ENCODE measurements at places on chromosomes 4 and X.

- no peaks in the 10 kb centered on the region for H3K36me3 ChIP-seq
- H3K4me1 ChIP-seq, result no peaks in the 10 kb centered on the region
- DNase-seq, result no peak
- no peaks in the 10 kb centered on the region for H3K27me3 ChIP-seq
Observed at GRCh38 chrX:79259073-79259689, 108.0 kb downstream of the ITM2A start.

- H3K4me3 ChIP-seq, result no peak overlapping the region
- no peaks in the 10 kb centered on the region for H3K27me3 ChIP-seq
- no peaks in the 10 kb centered on the region for H3K4me1 ChIP-seq
- H3K36me3 ChIP-seq, result no peaks in the 10 kb centered on the region
- DNase-seq, result no peak
Observed at GRCh38 chr4:171954650-171955049, 141.4 kb downstream of the GALNTL6 start.

DNA sequence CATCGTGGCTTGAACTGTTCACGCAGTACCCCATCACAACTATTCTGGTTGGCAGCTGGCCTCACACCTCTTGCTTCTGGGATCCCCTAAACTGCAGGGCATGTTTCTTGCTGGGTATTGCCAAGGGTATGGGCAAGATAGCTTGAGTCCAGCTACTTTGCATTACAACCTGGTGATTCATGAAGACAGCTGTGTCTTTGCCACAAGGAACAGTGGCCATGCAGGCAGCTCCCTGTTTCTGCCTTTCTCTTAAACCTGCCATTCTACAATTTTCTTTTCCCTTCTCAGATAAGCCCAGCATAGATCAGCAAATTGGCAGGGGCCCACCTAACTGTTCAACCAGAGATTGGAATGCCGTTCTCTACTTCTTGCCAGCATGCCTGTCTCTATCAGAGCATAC is 42.8 kb downstream of the TENM3 start:
- no peak overlapping the region for H3K27ac ChIP-seq
- no peaks in the 10 kb centered on the region for H3K4me1 ChIP-seq
- H3K4me3 ChIP-seq, result no peak overlapping the region
- no peak for DNase-seq

- no peak overlapping the region for H3K27ac ChIP-seq
- no peaks in the 10 kb centered on the region for H3K27me3 ChIP-seq
- no peak for DNase-seq
- no peaks in the 10 kb centered on the region for H3K36me3 ChIP-seq
Observed at GRCh38 chr4:186958726-186959350, 235.2 kb upstream of the FAT1 start.

DNA sequence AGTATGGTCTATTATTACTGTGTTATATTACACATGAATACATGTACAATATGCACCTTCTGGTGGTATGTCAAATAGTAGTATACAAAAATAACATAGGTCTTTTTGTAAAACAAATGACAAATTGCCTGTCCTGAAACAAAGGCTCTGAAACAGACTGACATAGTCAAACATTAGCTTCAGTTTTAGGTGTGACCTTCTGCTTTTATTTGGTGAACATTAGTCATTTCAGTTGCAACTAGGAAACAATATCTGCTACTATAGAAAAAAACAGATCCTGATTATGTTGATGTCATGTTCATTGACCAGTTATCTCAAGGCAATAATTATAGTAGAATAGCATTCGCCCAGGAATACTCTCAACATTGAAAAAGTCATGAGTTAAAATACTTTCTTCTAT is 123.0 kb downstream of the CHRNA9 start:
- no peaks in the 10 kb centered on the region for H3K27me3 ChIP-seq
- no peak for DNase-seq
- H3K27ac ChIP-seq, result peak overlapping the region; percentile 92
- no peaks in the 10 kb centered on the region for H3K36me3 ChIP-seq
- no peaks in the 10 kb centered on the region for H3K4me1 ChIP-seq

- H3K27ac ChIP-seq, result peak overlapping the region; percentile 82
- peaks cover 73% of the 10 kb centered on the region for H3K27me3 ChIP-seq
- H3K4me1 ChIP-seq, result no peaks in the 10 kb centered on the region
- peak overlapping the region; percentile 98 for H3K4me3 ChIP-seq
- no peaks in the 10 kb centered on the region for H3K36me3 ChIP-seq
Observed at GRCh38 chr4:148441624-148441985, 609 bp downstream of the NR3C2 start.

DNA sequence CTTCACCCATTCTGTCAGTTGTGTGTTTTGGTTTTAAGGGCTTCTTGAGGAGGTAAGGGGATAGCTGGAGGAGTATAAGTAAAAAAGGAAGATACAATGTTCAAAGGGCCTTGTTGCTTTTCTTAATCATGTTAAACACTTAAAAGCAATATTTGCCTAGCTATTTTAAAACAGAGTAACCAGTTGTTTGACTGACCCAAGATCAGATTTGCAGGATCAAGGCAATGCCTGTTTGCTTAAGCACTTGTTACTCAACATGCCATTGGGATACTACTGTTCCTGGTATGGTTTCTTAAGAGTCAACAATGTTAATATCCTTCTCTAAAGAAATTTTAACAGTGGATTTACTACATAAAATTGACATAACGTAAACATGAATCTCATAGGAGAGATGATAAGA is 2.6 kb downstream of the DCLK2 start:
- peak overlapping the region; percentile 77 for H3K4me3 ChIP-seq
- H3K27me3 ChIP-seq, result peaks cover 10% of the 10 kb centered on the region
- no peak overlapping the region for H3K27ac ChIP-seq
- no peak for DNase-seq
- H3K36me3 ChIP-seq, result peaks cover 21% of the 10 kb centered on the region
- peaks cover 21% of the 10 kb centered on the region for H3K4me1 ChIP-seq

DNA sequence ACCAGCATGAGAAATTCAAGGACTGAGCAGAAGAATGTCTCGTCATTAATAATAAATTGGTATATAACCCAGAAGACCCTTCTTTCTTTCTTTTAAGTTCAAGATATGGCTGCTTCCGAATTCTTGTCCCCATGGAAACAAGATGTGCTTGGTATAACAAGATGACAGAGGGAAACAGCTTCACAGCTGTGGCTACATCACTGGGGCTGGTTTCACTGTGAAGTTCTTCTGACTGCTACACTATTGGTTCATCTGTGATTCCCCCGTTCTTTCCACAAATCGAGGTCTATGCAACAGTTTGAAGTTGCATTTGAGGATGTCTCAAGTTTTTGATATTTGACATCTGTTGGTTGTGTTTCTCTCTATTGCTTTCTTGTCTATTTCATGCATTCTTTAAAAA is 12.3 kb upstream of the DTHD1 start:
- no peaks in the 10 kb centered on the region for H3K36me3 ChIP-seq
- no peak overlapping the region for H3K27ac ChIP-seq
- no peaks in the 10 kb centered on the region for H3K4me1 ChIP-seq
- no peaks in the 10 kb centered on the region for H3K27me3 ChIP-seq
- DNase-seq, result no peak
- no peak overlapping the region for H3K4me3 ChIP-seq

DNA sequence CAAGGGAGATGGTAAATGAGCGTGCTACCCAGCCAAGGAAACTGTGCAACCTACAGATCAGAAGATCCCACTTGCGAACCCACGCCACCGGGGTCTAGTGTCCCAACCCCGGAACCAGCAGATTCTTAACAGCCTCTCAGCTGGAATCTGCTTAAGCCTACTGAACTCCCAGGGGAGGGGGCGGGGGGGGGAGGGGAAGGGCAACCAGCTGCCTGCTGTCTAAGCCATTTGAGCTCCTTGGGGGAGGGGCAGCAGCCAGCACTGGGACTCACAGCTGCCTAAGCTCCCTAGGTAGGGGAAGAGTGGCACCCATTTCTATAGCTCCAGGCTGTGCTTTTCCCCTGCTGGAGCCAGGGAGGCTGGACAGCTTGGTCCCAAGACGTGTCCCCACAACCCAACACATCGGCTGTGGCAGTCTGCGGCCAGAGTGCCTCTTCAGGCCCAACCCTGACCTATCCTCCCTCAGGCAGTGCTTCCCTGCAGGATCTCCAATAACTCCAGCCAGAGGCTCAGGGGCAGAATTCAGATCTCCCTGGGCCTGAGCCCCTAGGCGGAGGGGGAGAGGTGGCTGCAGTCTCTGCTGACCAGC is 289.2 kb downstream of the LDB2 start:
- no peaks in the 10 kb centered on the region for H3K36me3 ChIP-seq
- no peak for DNase-seq
- no peak overlapping the region for H3K4me3 ChIP-seq

DNA sequence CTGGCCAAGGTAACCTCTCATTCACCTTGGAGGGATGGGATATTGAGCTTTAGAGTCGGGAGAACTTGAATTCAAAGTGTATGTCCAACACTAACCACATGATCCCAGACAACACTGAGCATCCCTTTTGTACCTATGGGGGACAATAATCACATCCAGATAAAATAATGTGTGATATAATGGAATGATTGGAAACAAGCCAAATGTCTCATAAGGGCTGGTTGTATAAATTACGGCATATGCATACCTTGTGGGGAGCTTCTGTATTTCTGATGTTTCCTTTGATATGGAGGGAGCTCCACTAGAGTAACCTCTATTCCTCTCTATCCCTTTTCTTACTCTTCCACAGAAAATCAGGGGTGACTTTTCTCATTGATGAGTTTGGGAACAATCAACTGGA is 40.7 kb upstream of the LDB2 start:
- no peak overlapping the region for H3K4me3 ChIP-seq
- peaks cover 4% of the 10 kb centered on the region for H3K27me3 ChIP-seq
- no peak for DNase-seq
- H3K36me3 ChIP-seq, result no peaks in the 10 kb centered on the region
- H3K4me1 ChIP-seq, result no peaks in the 10 kb centered on the region

GRCh38 chr4:53322696-53323095 is 43.2 kb downstream of the SCFD2 start:
- DNase-seq, result no peak
- no peaks in the 10 kb centered on the region for H3K27me3 ChIP-seq
- H3K4me1 ChIP-seq, result peaks cover 20% of the 10 kb centered on the region
- H3K36me3 ChIP-seq, result peaks cover 5% of the 10 kb centered on the region

GRCh38 chr4:87895964-87896621 is 63.3 kb downstream of the MEPE start:
- H3K4me1 ChIP-seq, result peaks cover 12% of the 10 kb centered on the region
- H3K36me3 ChIP-seq, result no peaks in the 10 kb centered on the region
- H3K4me3 ChIP-seq, result no peak overlapping the region
- no peak for DNase-seq
- peaks cover 6% of the 10 kb centered on the region for H3K27me3 ChIP-seq

- no peak for DNase-seq
- no peak overlapping the region for H3K27ac ChIP-seq
- H3K4me3 ChIP-seq, result no peak overlapping the region
- no peaks in the 10 kb centered on the region for H3K36me3 ChIP-seq
- no peaks in the 10 kb centered on the region for H3K4me1 ChIP-seq
Observed at GRCh38 chr4:104763554-104764222, 269.0 kb upstream of the CXXC4 start.

DNA sequence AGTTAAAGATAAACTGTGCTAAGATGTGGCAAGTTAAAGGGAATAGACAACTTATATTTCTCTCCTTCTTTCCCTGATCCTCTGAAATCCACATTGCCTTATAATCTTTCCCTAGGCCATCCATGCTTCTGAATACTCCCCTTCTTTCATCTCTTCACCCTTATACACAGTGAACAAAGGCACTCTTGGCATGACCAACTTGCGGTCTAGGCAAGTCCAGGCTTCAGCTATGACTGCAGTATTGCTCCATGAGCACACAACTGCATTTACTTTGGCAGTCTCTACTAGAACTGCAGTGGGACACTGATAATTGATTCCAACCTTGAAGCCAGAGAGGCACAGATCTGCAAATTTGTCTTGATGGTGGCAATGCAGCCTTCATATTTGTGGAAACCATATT is 24.2 kb upstream of the UBA6 start:
- H3K27ac ChIP-seq, result no peak overlapping the region
- peaks cover 8% of the 10 kb centered on the region for H3K36me3 ChIP-seq

DNA sequence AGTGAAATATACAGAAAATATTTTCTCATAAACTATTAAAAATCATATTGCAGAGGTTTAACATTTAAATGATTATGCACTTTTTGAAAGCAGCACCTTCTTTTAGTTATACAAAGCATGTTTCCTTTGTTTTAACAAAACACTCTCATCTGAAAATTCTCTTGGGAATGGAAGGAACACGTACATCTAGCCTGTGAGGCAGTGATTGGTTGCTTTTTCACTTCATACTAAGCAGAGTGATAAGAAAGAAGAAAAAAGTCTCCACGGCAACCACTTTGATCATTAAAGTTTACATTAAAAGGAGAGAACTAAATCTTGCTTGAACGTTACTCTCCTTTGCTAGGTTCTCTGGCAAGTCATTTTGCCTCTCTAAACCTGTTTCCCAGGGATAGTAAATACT is 41.7 kb upstream of the H2AZ1 start:
- H3K36me3 ChIP-seq, result no peaks in the 10 kb centered on the region
- H3K4me3 ChIP-seq, result no peak overlapping the region
- peaks cover 9% of the 10 kb centered on the region for H3K4me1 ChIP-seq
- no peak overlapping the region for H3K27ac ChIP-seq

GRCh38 chr4:181911420-181911819 is 331.8 kb upstream of the TENM3 start:
- no peak overlapping the region for H3K27ac ChIP-seq
- H3K36me3 ChIP-seq, result no peaks in the 10 kb centered on the region
- no peaks in the 10 kb centered on the region for H3K4me1 ChIP-seq
- H3K27me3 ChIP-seq, result no peaks in the 10 kb centered on the region
- H3K4me3 ChIP-seq, result no peak overlapping the region
- DNase-seq, result no peak

GRCh38 chr4:53267026-53267425 is 98.8 kb downstream of the SCFD2 start:
- no peak overlapping the region for H3K4me3 ChIP-seq
- H3K27me3 ChIP-seq, result no peaks in the 10 kb centered on the region
- H3K36me3 ChIP-seq, result peaks cover 8% of the 10 kb centered on the region
- no peak overlapping the region for H3K27ac ChIP-seq

- H3K27me3 ChIP-seq, result no peaks in the 10 kb centered on the region
- H3K4me1 ChIP-seq, result peaks cover 25% of the 10 kb centered on the region
- H3K36me3 ChIP-seq, result no peaks in the 10 kb centered on the region
- no peak overlapping the region for H3K4me3 ChIP-seq
- no peak for DNase-seq
- H3K27ac ChIP-seq, result no peak overlapping the region
Observed at GRCh38 chr4:7462509-7462971, 27.8 kb upstream of the PSAPL1 start.

- no peak overlapping the region for H3K4me3 ChIP-seq
- H3K27me3 ChIP-seq, result no peaks in the 10 kb centered on the region
- no peak for DNase-seq
- no peaks in the 10 kb centered on the region for H3K4me1 ChIP-seq
- no peak overlapping the region for H3K27ac ChIP-seq
Observed at GRCh38 chrX:26442340-26442739, 226.4 kb downstream of the MAGEB5 start.

DNA sequence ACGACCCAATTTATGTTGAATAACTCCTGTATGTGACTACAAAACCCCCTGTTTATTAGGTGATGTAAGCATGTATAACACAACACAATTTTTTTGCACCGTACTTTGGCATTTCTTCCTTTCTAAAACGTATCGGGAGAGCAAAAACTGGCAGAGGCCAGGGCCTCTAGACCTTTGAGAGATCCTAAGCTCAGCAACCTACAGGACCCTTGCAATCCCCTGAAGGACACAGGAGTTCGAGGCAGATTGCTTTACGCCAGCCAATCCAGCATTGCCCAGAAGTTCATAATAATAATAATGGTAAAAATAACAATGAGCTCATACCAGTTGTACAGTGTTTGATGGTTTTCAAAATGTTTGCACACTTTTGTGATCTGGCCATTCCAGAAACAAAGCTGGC is 7.7 kb downstream of the NKX3-2 start:
- H3K36me3 ChIP-seq, result no peaks in the 10 kb centered on the region
- no peak overlapping the region for H3K4me3 ChIP-seq
- H3K4me1 ChIP-seq, result peaks cover 9% of the 10 kb centered on the region
- H3K27ac ChIP-seq, result no peak overlapping the region

- no peak overlapping the region for H3K4me3 ChIP-seq
- DNase-seq, result no peak
- no peak overlapping the region for H3K27ac ChIP-seq
- H3K36me3 ChIP-seq, result no peaks in the 10 kb centered on the region
Observed at GRCh38 chr4:97593248-97593647, 550.0 kb downstream of the STPG2 start.
